ENCODE measurements at places on chromosomes 4 and X.

DNA sequence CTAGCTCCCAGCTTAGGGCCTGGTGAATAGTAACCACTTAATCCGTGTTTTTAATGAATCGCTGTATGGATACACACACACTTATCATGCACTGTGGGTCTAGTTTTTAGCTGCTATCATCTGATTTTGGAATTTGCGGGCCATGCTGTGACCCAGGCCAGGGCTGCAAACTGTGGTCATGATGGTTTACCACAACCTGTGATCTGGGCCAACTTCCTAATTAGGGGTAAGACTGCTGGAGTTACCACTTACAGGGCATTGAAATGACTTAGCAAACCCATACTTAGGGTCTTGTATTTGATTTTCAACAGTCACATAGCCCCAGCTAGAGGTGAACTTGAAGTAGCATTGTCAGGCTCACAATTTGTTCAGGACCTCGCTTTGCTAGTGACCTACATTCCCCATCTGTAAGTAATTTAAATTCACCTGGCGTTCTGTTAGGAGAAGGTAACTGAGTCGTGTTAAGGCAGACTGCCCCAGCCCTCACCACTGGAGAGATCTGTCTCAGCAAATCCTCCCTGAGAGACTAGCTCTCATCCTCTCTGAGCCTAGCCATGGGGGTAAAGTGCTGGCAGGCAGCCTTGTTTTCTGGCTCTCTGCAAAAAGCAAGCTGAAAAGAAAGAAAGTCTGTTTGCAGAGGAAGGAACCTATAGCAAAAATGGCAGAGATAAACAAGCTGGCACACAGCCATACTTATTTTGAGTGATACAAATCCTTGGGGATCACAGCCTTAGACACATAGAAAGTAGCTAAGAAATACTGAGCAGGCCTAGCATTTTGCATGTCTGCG is 33.8 kb upstream of the EGFL6 start:
- no peak for DNase-seq

GRCh38 chrX:15960237-15960636 is 105.6 kb upstream of the AP1S2 start:
- DNase-seq, result no peak

DNA sequence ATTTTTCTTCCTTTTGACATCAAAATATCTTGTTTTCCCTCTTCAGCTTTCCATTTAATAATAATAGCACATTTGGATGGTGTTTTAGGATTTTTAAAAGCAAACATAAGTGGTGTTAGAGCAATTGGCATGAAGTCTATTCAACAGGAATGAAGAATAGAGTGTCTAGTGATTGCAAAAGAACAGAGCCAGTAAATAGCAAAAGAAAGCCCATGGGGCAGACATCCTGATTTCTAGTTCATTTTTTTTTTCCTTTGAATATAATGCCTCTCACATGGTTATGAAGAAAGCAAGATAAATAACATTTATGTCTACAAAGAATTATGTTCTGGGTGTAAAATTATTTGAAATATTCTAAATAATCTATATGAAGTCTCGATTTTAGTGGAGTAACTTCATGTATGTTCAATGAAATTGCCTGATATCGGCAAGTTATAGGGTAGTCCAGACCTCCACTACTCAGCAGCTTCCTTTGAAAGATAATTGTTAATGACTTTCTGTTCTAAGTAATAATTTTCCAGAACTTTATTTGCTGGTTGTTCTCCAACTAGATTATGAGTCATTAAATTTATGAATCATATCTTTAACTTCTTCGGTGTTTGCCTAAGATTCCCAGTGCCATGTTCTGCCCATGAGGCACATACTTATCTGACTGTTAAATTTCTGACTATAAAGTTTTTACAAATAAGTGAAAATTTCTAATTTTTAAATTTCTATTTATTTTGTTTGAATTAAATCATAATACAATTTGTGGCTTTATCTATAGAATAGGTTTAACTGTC is 587.9 kb downstream of the TLL1 start:
- no peak for DNase-seq

DNA sequence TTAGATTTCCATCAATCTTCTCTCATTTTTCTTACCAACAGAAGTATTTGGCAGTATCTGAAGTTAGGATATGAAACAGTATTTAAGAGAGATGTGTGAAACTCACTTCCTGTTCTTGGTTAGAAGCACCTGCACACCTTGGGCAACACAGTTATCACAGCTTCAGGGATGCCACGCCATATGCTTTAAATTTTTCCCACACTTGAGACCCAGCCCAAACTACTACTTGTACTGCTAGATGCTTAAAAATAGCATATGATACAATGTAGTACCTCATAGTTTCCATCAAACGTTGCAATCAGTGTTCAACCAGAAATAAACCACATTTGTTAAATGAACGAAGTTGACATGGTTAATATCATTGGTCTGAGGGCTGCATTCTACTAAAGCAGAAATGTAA is 725.1 kb upstream of the FRG1 start:
- DNase-seq, result no peak

- no peak for DNase-seq
Observed at GRCh38 chr4:33914386-33914785, 2329.9 kb downstream of the ARAP2 start.

DNA sequence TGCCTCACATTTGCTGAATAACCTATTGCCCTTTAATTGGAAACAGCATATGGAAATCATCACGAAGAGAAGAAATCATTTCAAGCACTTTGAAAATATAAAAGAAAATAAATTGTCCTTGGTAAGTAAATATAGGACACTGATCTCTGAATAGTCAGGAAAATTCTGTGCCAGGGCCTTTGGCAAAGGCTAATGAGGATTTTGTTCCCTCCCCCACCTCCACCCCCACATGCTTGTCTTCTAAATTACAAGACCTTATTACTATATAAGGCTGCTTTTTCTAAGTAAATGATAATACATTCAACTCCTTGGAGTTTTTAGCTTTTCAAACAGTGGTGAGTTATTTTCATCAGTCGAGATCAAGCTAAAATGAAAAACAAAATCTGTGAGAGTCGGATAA is 15.8 kb downstream of the SYNPO2 start:
- no peak for DNase-seq

DNA sequence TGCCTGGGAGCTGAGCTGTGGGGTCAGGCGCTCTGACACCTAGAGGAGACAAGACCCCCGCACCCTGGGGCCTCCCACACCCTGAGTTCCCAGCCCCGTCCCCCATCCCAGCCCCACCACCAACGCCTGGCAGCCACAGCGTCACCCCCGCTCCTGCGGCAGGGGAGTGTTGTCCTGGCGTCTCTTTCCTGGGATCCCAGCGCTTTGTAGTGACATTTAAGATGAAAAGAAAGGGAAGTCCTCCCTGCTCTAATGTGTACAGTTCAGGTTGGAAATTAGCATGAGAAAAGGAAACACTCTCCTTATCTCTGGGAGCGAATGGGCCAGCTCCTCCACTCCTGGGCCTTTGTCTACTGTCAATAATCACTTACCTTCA is 112.1 kb downstream of the FAM53A start:
- no peak for DNase-seq

- DNase-seq, result no peak
Observed at GRCh38 chr4:149347139-149347538, 468.5 kb downstream of the IQCM start.

GRCh38 chr4:3660928-3661515 is 105.2 kb upstream of the ADRA2C start:
- DNase-seq, result no peak

All from T-helper 9 cell (primary cell).